ENCODE measurements at places on chromosomes 16 and 17.

GRCh38 chr17:1592751-1593629 is 30.4 kb upstream of the PITPNA start:
- DNase-seq: no peak

GRCh38 chr16:56477096-56477878 is 25.9 kb downstream of the OGFOD1 start:
- no peak for DNase-seq

GRCh38 chr16:70290949-70291519 is 1.7 kb upstream of the AARS1 start:
- no peak for DNase-seq

DNA sequence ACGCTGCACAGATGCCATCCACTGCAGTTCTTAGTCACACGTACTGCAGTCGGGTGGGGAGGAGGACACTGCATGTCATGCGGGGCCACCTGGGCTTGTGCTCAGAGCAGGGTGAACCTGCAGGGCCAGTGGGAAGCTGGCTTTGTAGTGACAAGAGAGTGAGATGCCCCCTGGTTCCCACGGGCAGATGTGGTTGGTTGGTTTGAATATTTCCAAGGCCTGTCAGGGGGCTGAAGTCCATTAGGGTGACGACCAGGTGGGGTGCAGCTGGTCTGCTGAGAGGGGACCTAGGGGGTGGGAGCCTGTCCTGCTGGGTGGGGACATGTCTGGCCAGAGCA is 14.3 kb downstream of the ZNF213 start:
- DNase-seq: no peak

DNA sequence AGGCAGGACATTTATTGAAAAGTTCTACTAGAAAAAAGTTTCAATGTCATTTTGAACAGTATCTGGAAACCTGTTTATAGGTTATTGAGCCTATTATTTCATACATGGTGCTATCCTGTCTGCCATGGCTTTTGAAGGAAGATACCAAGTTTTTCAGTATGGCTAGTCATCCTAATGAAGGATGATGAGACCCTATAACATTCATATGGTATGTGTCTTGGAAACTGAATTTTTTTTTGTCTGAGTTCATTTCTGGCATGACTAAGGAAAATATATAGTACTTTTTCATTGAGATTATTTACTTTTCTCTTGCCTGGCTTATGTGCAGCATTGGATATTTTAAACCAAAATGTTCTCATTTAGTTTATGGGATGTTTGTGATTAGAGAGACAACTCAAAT is 30.2 kb downstream of the CLTC start:
- no peak for DNase-seq

DNA sequence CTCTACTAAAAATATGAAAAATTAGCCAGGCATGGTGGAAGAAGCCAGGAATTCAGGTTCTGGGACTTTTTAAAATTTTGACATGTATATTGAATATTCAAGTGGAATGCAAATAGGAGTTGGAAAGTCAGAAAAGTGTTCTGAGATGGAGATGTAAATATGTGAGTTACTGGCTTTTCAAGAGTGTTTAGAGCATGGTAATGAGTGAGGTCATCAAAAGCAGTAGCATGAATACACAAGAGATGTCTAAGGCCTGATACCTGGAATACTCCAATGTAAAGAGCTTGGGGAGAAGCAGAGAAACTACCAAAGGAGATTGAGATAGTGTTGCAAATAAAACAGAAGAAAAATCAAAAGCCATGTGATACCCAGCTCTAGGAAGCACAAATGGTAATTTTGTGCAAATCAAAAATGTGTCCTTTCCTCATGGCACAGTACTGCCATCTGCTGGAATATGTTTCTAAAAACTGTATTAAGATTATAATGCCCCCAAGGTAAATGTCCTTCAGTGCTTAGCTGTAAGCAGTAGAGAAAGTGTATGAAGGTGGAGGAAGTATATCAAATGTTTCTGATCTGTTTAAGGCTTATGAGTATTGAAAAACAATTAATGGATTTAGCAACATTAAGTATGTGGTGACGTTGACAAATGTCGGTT is 908.4 kb downstream of the KCNJ18 start:
- DNase-seq: no peak

DNA sequence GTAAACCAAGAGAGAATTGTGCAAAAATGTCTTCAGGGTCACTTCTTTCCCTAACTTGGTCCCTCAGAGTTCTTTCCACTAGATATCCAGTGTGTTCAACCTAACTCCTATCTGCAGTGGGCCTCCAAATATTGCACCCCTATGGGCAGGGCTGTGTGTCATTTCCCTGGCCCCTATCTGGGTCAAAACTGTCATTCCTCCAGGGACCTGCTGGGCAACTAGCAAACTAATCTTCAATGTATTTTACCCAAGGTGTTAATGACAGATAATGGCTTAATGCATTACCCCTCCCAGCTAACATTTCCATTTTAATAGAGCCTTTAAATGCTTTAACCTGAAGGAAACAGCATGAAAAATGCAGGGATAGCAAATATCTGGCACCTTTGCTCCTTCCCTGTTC is 25.8 kb upstream of the SKAP1 start:
- DNase-seq: no peak

- no peak for DNase-seq
Observed at GRCh38 chr17:79513820-79514535, 96.9 kb downstream of the RBFOX3 start.

- no peak for DNase-seq
Observed at GRCh38 chr17:9519583-9520272, 55.9 kb downstream of the STX8 start.

GRCh38 chr17:80774643-80775281 is 216.9 kb upstream of the CHMP6 start:
- DNase-seq: no peak

DNA sequence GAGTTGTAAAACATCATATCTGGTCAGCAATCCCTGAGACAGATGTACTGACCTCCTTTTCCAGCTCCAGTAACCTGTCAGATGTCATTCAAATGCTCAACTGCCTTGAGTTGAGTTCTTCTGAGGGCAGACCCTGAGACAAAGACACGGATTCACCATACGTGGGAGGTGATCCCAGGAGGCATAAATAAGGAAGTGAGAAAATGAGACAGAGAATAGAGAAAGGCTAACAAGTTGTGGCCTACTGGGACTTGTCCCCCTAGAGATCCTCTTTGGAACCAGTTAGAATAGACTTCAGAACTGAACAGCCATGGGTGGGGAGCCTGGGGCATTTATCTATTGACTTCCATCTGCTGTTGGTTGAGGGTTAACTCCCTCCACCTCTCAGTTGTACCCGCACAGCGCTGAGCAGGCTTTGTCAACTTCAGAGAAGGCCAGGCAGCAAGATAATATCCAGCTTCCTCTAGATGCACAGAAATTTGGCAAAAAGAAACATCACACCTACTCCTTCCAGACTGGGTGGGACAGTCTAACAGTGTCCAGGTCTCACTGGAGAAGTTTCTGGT is 123.0 kb upstream of the DYNLRB2 start:
- DNase-seq: no peak

DNA sequence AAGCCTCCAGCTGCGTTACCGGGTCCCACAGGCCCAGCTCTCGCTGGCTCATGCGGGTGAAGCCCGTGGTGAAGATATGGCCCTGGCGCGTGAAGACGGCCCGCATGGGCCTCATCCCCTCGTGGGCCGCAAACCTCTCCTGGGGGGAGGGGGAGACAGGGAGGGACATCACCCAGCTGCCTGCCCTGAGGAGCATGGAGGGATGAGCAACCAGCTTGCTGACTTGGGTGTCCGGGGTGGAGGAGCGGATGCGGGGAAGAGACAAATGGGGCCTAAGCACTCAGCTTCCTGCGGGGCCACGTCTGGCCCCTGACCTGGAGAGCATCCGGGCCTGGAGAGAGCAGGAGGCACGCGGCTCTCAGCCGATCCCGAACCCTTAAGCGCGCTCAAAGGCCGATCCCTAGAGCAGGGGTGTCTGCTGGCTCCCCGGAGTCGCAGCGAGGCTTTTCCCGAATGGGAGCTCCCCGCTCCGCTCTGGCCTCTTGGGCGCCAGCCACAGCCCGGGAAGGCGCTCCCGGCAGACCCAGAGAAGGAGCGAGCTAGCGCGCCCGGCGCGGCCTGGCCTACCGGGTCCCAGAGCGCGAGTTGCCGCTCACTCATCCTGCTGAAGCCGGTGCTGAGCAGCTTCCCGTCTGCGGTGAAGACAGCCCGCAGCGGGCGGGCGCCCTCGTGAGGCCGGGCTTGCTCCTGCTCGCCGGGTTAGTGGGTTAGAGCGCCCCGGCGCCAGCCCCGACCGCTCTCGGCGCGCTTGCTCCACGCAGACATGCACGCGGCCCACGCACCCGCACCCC is 5.0 kb downstream of the CORO6 start:
- peak; percentile 76 for DNase-seq

GRCh38 chr16:50419116-50419515 is 50.3 kb upstream of the BRD7 start:
- DNase-seq: no peak

- no peak for DNase-seq
Observed at GRCh38 chr17:64231567-64232141, 31.4 kb downstream of the TEX2 start.

GRCh38 chr16:81601601-81602255 is 157.1 kb downstream of the CMIP start:
- DNase-seq: no peak

DNA sequence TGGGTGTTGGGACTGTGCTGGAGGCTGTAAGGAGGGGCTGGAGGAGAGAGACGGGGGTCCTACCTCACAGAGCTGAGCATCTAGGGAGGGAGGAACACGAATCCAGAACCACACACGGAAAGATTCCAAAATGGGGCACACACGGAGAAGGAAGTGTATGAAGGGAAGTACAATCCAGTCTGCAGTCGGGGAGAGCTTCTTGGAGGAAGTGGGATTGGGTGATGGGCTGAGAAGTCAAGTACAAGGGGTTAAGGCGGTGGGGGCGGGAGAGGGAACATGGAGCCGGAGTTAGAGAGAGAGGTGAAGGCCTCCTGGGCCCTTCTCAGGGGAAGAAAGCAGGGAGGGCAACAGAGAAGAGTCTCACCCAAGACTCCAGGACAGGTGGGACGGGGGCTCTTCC is 107.5 kb upstream of the CREBBP start:
- DNase-seq: no peak

- DNase-seq: no peak
Observed at GRCh38 chr16:15484662-15485061, 50.3 kb downstream of the BMERB1 start.

DNA sequence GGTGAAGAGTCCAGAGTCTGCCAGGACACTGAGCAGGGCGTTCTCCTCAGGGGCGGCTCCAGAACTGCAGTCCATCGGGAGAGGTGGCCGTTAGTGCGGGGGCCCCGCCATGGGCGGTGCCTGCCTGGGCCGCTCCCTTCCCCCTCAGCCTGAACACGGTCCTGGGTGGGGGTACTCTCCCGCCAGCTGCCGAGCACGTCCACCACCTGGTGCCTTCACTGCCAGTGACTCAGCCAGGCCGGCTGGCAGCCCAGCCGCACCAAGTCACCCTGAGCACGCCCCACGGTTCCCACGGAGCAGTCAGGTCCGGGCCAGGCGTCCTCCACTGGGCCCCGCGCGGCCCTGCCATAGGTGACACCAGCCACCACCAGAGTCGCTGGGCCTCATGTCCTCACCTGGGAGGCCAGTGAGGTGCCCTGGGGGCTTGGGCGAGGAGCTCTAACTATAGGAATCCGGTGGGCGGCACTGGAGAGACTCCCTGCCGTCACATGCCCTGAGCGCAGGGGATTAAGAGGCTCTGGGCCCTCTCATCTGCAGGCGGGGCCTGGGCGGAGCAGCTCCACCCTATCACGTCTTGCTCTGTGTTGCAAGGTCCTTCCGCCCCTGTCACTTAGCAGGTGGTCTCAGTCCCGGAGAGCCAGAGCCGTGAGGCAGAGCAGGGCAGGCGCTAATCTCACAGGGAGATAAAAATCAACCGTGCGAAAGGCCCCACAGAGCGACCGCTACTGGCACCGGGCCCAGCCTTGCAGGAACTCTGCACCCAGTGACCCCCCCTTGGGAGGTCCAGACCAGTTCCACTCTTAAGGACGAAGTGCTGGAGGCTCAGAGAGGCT is 14.3 kb downstream of the PIEZO1 start:
- DNase-seq: no peak

GRCh38 chr16:3977376-3977775 is 96.9 kb upstream of the CREBBP start:
- no peak for DNase-seq

DNA sequence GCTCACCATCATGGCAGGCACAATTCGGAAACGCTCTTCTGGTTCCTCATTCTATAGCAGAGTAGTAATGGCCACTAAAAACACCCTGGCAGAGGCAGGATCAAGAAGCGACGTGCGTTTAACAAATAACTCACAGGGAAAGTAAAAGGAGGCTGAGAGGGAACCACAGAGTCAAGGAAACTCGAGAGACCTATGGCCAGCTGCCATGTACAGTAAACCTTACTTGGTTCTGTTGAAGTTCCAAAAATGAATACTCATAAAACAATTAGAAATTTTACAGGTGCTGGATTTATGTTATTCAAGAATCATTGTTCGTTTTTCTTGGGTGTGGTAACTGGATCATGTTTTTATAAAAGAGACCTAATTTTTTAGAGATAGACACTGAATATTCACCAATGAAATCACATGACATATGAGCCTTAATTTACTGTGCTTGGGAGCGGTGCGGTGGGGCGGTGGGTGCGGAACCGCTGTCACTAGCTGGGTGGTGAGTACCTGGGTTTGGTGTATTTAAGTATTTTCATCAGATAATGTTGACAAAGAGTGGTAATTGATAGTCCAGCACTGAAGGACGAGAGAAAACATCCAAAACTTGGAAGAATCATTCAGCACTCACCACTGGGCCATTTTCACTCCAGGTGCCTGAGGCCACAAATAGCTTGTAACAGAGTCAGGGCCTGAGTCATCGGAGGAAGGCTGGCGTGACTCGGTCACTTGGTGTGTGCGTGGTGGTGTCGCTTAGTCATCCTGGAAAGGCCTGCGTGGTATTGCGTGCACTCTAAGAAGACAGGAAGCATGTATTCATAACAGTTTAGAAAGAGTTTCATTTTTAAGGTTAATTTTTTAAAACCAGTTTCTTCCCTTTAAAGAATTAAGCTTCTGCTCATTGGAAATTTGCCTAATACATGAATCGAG is 135.4 kb upstream of the CHMP6 start:
- peak; percentile 44 for DNase-seq

DNA sequence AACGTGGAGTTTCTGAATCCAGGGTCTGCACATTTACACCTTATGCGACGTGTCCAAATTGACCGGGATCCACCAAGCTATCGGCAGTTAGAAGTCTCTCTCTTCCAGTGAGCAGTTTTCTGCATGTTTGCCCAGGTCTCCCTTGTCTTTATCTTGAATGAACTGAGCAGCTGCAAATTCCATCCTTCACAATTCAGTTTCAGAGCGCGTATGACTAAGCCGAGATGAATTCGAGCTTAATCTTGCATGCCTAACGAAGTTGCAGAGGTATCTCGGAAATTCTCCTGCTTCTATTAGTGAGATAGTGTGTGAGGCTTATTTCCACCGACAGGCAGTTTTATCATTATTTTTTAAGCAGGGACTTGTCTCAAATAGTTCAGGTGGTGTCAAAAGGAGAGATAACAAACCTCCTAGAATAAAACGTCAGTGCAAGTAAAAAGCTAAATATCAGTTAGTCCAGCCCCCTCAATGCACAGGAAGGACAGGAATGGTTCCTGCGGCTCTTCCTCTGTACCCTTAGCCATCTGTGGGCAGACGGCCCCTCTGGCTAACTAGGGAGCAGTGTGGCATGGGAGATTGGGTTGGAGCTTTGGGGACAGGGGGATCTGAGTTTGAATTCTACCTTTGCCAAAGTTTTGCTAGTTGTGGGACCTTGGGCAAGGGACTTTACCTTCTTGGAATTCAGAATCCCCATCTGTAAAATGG is 93.0 kb upstream of the GPR139 start:
- DNase-seq: no peak

- DNase-seq: no peak
Observed at GRCh38 chr16:11752856-11753255, 10.2 kb upstream of the TXNDC11 start.

Measured in stimulated activated CD8-positive, alpha-beta memory T cell treated with anti-CD3 and anti-CD28 coated beads, Interleukin-2, amount 100 ng/mL, for 1 hour (primary cell).